ENCODE measurements at places on chromosomes 4 and X.

DNA sequence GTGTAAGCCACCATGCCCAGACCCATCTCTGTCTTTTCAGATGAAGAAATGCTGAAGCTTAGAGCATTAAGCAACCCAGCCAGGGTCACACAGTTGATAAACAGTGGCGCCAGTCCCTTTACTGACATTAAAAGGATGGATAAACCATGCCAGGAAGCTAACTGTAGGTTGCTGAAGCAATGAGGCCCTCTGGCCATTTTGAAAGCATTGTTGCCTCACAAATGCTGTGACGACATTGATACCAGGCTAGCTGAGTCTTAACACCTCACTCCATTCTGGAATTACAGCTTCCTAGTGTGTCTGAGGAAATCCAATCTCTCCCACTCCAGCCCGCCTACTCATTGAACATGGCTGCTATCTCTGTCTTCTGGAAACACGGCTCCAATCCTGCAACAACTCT is 89.7 kb downstream of the LNX1 start:
- DNase-seq: no peak

DNA sequence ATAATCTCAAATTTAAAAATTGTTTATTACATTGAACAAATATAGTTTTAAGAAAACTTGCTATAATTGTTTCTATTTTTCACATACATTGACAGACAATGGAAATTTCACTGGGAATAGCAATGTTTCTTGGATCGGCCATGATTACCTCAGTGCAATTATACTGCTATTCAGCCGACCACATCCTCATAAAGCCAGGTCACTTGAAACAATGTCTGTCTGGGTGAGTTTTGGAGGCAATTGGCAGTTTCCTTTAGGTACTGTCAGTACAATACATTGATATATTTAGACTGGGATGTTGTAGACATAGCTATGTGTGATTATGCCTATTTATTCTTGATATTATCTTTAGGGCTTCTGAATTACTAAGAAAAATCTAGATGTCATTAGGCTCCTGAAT is 89.5 kb upstream of the VEGFC start:
- DNase-seq: no peak

DNA sequence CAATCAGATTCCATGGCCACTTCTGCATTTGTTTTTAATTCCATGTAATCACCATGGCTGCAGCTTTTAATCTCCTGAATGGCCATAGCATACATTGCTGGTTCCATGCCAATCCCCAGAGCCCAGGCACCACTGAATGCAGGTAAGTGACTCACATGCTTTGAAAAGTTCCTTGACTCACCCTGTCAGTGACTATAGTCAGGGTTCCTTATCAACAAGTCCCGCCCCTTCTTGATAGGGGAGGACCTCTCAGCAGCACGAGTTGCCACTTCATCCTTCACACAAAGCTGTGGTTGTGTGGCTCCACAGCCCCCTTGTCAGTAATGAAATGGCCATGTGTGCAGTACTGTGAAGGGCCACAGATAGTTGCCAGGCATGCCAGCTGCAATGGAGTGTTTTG is 516.6 kb downstream of the PPARGC1A start:
- DNase-seq: no peak

DNA sequence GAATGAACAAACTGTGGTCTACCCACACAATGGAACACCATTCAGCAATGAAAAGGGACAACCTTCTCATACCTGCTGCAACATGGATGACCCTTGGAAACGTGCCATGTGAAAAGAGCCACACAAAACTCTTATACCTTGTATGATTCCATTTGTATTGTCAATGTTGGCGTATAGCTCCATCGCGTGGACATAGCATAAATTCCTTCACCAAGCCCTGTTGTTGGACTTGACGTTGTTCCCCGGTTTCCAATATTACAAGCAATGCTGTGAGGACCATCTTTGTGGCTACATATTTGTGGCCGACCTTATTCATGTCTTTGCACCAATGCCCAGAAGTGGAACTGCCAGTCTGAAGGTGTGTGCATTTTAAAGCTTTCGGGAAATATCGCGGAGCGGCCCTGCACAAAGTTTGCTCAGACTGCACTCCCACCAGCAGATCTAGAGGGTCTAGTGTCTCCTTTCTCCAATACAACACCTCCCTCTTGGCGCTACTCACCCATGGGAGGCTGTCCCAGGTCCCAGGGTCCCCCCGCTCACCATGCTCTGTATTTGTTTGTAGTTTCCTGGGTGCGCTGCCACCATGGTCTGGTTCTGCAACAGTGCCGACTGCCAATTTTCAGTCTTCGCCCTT is at the start of gene CLDN34:
TSS of gene CLDN34 (plus strand) at position 584 of the 634 bp plus-strand sequence. CDS start at position 584, 0 bp downstream.
- no peak for DNase-seq

- DNase-seq: no peak
These were observed 7.6 kb downstream of the PLXNB3 start for GRCh38 chrX:153771415-153772315.

DNA sequence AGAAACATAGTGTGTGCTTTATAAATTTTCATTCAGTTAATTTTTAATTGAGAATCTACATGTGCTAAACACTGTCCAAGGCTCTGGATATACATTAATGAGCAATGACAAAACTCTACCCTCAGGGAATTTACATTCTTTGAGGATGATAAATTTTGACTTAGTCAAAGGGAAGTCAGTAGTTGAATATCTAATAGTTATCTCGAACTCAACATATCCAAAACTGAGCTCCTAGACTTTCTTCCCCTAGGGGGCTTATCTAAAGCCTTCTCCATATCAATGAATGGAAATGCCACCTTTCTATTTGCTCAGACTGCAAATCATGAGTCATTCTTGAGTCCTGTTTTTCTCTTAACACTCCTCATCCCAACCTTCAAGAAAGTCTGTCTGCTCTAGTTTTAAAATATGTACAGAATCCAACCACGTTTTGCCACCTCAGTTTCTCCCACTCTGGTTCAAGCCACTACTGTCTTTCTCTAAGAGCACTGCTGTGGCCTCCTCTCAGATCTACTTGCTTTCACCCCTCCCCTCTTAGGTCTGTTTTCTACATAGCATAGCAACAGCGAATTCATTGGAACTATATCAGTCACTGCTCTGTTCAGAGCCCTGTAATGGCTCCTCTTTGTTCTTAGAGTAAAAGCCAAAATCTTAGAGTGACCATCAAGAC is 9.5 kb downstream of the PARM1 start:
- no peak for DNase-seq

GRCh38 chrX:19829814-19830213 is 57.6 kb downstream of the SH3KBP1 start:
- DNase-seq: no peak

DNA sequence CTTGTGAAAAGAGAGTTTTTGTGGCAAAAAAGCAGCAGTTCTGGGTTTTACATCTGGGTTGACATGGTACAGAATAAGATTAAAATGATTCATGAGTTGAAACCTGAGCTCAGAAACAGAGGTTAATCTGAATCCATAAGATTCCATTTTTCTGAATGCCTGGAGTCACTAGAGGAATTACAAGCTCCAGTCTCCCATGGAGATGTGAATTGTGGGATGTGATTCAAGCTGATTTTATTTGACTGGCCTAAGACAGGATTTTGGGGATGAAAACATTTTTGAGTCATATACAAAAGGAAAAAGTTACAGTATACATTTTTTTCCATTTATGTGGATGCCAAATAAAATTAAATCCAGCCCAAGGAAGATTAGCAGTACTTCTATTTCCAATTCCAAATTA is 161.1 kb downstream of the RBM46 start:
- DNase-seq: no peak

GRCh38 chr4:89296399-89296798 is 11.2 kb downstream of the GPRIN3 start:
- no peak for DNase-seq

GRCh38 chr4:115360431-115360830 is 247.0 kb upstream of the NDST4 start:
- DNase-seq: no peak

GRCh38 chr4:11626066-11626465 is 197.4 kb upstream of the HS3ST1 start:
- DNase-seq: no peak

- no peak for DNase-seq
These were observed 763 bp downstream of the CASK start for GRCh38 chrX:41922431-41923151.

- no peak for DNase-seq
These were observed 82.1 kb downstream of the PPP2R2C start for GRCh38 chr4:6390356-6390755.

DNA sequence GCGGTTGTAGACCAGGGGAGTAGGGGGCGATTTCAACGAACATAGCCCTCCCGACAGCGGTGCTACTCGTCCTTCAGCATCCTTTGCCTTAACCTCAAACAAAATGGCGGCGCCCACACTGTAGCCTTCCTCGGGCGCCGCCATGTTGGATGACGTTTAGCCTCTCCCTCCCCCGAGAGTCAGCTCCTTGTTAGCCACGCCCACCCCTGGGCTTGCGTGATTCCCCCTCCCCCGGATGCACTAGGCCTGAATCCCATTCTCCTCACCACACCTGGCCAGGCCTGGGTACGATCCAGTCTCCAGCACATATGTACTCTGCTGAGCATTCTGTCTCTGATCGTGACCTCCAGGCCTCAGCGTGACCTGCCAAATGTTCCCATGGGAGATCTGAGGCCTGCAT is 49.0 kb upstream of the ZNF157 start:
- DNase-seq: no peak

DNA sequence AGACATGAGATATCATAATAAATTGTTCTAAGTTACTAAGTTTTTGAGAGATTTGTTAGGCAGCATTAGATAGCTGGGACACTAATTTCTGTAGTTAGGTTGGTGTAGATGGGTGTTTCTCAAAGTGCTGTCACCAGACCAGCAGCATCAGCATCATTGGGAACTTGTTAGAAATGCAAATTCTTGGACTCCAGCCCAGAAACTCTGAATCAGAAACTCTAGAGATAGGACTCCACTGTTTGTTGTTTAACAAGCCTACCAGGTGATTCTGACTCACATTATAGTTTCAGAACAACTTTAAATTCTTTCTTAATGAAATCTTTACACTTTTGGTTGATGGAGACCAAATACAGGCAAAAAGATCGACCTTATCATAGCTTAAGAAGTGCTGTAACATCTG is 173.7 kb downstream of the PABPC4L start:
- peak; percentile 71 for DNase-seq

Measured in GM04504 (cell line).